ENCODE measurements at places on chromosomes 16 and 17.

DNA sequence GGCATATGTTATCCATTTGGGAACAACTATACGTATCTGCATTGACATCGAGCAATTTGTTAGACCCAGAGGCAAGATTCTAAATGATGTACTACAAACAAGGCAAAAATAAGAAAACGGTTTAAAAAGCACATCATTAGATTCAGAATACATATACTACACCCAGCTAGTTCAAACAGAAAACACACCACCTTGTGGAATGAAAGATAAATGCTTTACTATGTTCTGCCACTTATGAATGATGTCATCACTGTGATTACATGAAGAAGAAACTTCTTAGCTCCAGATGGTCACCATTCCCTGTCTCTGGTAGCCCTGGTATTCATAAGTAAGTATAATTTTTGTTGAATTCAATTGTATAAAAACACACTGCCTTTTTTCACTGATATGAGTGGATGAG lies 7.8 kb downstream of the NACA2 start:
- DNase-seq: peak; percentile 68

DNA sequence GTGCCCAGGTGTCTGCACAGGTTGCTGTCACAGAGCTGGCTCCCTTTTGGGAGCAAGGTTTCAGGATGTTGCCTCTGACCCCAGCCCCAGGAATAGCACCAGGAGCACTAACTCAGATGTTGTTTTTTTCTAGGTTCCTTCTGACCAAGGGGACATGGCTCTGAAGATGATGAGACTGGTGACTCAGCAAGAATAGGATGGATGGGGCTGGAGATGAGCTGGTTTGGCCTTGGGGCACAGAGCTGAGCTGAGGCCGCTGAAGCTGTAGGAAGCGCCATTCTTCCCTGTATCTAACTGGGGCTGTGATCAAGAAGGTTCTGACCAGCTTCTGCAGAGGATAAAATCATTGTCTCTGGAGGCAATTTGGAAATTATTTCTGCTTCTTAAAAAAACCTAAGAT lies 28.1 kb downstream of the SCPEP1 start:
- DNase-seq: no peak

DNA sequence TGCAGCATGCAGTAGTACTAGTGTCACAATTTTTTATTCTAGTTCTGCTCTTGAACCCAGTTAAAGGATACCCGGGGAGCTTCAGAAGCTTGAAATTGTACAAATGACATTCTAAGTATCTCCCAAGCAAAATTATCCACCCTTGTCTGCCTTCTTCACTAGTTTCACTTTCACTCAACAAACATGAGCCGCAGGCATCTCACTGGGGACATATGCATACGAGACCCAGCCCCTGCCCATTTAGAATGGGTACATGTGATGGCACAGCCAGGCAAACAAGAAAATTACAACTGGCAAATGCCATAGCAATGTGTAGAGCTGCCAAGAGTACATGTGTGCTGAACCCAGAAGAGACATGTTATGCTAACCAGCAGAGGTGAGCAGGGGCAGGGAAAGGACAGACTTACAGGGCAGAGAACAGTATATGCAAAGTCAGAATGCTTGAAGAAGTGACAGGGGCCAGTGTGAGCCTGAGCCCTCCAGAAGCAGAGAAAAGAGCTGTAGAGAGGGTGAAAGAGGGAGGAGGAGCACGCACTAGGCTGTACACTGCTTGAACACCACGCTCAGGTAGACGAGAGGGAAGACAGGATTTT lies 8.3 kb downstream of the GINS2 start:
- DNase-seq: no peak

- DNase-seq: no peak
Observed at GRCh38 chr17:1002771-1003555, 6.0 kb downstream of the TIMM22 start.

DNA sequence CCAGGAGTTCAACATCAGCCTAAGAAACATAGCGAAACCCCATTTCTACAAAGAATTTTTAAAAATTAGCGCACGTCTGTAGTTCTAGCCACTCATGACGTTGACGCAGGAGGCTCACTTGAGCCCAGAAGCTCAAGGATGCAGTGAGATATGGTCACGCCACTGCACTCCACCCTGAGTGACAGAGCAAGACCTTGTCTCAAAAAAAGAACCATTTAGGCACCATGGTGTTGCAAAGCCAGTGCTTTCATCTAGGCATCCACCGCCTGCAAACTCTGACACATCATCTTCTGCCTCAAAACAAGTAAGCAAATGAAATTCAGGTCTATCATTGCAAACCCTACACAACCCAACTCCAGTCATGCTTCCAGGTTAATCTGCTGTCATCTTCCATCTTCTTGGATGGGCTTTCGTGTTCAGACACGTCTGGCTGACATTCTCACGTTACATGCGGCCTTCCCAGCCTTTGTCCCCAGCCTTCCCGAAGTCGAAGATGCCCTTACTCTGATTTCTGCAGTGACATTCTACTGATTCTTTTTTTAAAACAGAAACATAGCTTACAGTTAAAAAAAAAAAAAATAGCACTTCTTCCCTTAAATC lies 8.9 kb downstream of the ANKRD11 start:
- no peak for DNase-seq

DNA sequence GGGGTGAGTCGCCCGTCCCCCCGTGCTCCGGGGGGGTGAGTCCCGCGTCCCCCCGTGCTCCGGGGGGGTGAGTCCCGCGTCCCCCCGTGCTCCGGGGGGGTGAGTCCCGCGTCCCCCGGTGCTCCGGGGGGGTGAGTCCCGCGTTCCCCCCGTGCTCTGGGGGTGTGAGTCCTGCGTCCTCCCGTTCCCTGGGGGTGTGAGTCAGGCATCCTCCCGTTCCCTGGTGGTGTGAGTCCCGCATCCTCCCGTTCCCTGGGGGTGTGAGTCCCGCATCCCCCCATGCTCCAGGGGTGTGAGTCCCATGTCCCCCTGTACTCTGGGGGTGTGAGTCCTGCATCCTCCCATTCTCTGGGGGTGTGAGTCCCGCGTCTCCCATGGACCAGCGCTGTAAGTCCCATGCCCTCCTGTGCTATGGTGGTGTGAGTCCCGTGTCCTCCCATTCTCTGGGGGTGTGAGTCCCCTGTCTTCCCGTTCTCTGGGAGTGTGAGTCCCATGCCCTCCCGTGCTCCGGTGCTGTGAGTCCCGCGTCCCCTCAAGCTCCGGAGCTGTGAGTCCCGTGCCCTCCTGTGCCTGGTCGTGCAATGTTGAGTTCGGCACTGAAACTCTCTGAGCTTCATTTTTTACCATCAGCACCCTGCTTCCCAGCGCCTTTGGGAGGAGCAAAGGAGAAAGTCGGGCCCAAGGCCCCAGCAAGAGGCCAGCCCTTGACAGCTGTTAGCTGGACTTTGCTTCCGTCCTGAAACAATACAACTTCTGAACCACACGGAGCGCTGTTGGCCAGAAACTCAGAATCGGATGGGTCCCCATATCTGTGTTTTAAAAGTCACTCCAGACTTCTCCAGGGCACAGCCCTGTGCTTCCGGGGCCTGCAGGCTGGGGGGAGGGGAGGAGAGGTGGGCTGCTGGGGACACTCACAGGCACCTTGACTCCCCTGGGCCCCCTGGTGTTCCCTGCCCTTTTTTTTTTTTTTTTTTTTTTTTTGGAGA lies 11.5 kb upstream of the ZC3H18 start:
- DNase-seq: peak; percentile 50

DNA sequence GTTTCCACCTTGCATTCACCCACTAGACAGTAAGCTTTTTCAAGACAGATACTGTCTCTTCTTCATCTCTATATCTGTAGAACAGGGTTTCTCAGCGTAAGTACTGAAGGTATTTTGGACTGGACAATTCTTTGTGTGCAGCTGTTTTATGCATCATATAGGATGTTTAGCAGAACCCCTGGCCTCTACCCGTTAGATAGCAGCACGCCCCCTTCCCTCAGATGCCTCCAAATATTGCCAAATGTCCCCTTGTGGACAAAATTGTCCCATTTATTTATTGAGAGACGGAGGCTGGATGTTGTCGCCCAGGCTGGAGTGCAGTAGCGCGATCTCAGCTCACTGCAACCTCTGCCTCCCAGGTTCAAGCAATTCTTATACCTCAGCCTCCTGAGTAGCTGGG lies 263.3 kb upstream of the TBX2 start:
- DNase-seq: no peak

DNA sequence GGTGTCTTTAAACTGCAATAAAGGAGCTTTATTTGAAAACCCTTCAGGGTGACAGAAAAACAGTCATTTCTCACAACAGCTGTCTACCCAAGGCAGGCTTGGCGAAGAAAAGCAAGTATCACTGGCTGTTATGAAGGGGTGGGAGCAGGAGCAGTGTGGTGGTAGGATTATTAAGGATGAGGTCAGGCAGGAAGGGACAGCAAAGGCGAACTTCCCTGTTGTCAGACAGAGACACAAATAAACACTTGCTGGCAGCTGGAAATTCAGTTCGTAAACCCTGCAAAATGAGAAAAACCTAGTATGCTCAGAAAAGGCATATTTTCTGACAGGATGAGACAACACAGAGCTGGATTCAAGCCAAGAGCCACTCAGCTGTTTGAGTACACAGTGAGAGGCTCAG lies 416.3 kb upstream of the CDH5 start:
- peak; percentile 14 for DNase-seq

DNA sequence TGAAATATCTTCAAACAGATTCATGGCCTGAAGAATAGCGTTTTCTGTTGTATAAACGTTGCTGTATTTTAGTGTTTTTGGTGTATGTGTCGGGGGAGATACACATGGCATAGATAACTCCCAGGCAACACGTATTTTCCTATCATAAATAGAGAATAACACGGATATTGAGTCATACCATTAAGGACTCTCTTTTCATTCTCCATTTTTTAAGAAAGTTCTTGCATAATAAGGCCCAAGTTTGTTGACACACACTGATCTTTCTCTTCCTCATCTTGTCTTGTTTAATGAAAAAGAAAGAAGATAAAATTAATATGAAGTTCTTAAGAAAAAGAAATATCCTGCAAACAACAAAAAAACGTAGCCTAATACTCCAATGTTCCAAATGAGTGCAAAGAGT lies 13.4 kb downstream of the ABCA8 start:
- DNase-seq: peak; percentile 56

- no peak for DNase-seq
Observed at GRCh38 chr17:13182854-13183253, 165.0 kb upstream of the ELAC2 start.

DNA sequence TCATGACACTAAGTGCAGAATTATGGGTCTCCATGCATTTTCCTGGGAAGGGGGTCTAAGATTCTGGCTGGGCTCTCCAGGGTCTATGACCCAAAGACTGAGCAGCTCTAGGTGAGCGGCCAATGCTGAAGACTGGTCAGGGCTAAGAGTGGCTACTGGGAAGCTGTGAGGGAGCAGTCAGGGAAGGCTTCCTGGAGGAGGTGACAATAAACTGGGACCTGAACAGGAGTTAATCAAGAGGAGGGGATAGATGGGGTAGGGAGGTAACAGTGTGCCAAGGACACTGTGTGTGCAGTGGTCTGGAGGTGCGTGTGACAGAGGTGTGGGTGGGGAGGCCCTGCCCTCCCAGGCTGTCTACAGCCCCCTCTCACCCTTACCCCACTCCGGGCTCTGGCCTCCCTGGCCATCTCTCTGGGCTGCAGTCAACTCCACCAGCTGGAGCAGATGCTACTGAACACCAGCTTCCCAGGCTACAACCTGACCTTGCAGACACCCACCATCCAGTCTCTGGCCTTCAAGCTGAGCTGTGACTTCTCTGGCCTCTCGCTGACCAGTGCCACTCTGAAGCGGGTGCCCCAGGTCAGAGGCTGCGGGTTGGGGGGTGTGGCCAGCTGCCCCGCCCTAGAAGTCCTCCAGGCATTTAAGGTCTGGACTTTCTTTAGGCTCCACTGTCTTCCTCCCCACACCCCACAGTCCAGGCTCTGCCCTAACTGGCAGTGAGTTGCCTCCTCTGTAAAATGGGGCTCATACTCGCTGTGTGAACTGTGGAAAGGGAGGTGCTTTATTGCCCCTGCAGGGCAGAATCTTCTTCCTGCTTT lies 20.4 kb downstream of the ADGRG5 start:
- DNase-seq: no peak

- no peak for DNase-seq
Observed at GRCh38 chr16:31875928-31876547, 2.4 kb downstream of the ZNF267 start.

DNA sequence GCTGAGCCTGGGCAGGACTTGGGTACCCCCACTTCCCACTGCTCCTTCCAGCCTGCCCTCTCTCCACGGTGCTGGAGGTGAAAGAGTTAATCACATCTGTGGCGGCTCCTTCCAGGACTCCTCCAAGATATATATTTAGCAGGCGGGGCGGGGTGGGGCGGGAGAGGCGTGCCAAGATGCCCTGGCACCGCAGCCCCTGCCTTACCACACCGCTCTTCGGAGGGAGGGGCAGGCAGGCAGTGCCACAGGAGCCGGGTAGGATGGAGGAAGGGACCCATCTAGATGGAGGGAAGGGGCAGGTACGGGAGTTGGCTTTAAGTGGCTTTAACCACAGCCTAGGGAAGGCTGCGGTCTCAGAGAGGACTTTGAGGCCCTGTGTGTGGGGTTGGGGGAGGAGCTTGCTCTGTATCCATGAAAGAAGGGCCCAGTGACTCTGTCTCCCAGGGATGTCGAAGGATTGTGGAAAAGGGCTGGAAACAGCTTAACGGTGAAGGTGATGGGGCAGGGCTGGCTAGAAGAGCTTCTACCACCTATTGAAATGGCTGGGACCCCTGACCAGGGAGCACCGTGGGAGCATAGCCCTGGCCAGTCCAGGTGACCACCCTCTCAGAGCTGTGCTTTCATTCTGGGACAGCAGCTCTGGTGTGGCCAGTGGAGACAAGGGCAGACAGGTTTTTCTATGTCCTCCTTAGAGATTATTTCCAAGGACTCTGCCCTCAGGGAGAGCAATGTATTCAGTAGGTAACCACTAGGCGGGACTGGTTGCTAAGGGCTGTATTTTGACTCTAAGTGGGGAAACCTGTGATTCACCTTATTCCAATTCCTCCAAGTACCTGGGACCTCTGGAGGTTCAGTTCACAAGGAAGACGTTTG lies 13.0 kb downstream of the GPR142 start:
- DNase-seq: no peak

GRCh38 chr16:74439685-74440084 lies 18.4 kb upstream of the CLEC18B start:
- DNase-seq: no peak

GRCh38 chr17:75313941-75314551 lies 24.8 kb upstream of the SLC25A19 start:
- DNase-seq: peak; percentile 19

GRCh38 chr16:252366-253337 lies 18.0 kb downstream of the FAM234A start:
- DNase-seq: no peak

- peak; percentile 98 for DNase-seq
Observed at GRCh38 chr16:31052114-31052513, 18.8 kb downstream of the STX4 start.

DNA sequence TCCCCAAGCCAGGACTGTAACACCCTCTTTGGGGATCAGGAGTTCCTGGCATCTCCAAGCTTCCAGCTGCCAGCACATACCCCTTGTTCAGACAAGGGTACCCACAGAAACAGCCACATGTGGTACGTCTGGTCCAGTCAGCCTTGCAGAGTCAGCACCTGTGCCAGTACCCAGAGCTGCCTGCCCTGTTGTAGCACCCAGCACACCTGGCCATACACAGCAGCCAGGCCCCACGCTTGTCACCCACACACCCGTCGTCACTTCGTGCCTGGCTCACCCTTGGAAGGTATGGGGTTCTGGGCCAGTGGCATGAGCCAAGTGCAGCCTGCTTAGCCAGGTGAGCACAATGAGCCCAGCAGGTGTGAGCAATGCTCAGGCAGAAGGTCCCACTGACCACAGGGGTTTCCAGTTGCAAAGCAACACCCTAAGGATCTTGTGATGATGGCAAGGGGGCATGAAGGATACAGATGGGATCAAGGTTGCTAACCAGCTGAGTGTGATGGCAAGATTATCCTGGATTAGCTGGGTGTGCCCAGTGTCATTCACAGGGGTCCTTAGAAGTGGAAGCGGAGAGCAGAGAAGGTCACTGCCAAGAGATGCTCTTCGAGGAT lies 202.3 kb downstream of the CPPED1 start:
- DNase-seq: no peak
